EL (cell line): ENCODE measurements at places on chromosomes 16 and 17.

DNA sequence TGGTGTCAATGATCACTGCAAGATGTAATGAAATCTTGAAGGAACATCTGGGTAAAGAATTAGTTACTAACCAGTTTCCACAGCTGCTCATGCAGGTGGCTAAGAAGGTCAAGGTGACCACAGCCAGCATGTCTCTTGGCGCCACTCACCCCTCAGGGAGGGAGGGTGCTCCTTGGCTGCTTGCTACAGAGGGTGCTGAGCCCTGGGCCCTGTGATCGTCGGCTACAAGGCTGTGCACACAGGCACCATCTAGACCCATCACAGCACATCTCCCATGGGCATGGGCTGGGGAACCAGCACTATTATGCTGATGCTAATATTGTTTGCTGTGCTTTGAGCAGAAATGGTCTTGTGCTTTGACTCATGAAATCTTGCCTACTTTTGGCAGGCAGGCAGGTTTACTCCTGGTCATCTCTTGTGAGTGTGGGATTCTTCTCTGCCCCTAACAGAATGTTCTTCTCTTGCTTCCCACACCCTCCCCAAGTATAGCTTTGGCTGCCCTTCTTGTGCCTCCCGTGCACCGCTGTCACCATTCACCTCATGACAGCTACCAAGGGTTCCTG, 36.4 kb downstream of the TXNDC11 start:
- no peak for DNase-seq

DNA sequence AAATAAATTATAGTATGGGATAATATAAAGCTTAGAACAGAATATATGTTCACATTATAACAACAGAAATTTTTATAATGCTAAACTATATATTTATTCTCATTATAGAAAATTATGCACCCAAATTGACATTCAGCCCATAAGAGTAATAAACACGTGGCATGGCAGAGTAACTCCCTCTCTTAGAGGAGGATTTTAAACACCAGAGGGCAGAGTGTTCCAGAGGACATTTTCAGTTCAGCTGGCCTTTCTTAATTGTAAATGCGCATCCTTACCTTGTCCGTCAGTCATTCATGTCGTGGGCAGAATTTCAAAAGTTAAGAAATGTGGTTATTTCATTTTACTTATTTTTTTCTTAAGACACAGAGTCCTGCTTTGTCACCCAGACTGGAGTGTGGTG, 147.1 kb downstream of the TANC2 start:
- DNase-seq, result no peak

- no peak for DNase-seq
Measured at GRCh38 chr16:27390151-27390550, 11.8 kb upstream of the IL21R start.

DNA sequence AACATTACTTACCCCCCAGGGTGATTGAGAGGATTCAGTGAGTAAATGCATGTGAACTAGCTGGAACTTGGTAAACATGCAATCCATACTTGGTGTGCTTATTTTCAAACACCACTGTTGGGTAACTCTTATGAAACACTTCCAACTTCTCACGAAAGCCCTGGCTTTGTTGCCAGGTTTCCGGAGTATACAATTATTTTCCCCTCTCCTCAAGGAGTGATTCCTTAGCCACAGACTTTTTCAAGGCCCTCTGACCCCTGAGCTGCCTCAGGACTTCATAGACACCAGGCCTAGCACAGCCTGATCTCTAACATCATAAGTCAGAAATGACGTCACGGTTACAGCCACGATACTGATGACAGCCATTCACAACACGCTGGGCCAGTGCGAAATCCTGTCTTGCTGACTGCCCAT, 27.6 kb downstream of the HSD17B2 start:
- peak; percentile 6 for DNase-seq

GRCh38 chr17:30961209-30962188, 9.3 kb upstream of the RNF135 start:
- DNase-seq, result no peak

DNA sequence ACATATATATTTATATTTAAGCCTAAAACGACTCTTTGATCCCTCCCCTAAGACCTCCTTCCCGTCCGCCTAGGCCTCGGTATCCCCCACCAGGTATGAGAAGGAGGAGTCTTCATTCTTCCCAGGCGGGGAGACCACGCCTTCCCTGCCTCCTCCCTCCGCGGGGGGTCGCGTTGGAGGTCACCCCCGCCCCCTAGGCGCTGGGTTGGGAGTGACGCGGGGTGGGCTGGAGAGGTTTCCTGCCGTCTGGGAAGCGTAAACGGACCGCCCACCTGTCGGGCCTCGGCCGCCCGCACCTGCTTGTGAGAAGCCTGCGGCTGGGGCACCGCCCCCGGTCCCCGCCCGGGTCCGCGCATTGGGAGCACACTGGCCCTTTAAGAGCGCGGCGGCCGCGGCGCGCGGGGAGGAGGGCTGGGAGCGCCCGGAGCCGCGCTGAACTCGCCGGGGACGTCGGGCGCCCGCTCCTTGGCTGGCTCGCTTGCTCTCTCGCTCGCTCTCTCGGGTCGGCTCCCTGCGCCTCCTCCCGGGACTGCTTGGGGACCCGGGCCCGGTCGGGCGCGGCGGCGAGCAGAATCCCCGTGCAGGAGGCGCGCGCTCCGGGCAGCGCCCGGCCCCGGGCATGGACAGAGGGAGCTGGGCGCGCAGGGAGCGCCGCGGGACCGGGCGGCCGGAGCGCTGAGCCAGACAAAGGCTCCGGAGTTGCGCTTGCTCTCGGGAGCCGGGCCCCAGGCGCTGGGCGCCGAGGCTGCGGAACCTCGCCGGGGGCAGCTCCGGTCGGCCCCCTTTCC, at the start of gene MMP15:
TSS of gene MMP15 (plus strand) at position 404 of the 788 bp plus-strand sequence. CDS start 597 bp downstream, outside the sequence.
- DNase-seq, result peak; percentile 67

GRCh38 chr16:9192746-9193145, 101.3 kb downstream of the HAPSTR1 start:
- DNase-seq, result peak; percentile 15

DNA sequence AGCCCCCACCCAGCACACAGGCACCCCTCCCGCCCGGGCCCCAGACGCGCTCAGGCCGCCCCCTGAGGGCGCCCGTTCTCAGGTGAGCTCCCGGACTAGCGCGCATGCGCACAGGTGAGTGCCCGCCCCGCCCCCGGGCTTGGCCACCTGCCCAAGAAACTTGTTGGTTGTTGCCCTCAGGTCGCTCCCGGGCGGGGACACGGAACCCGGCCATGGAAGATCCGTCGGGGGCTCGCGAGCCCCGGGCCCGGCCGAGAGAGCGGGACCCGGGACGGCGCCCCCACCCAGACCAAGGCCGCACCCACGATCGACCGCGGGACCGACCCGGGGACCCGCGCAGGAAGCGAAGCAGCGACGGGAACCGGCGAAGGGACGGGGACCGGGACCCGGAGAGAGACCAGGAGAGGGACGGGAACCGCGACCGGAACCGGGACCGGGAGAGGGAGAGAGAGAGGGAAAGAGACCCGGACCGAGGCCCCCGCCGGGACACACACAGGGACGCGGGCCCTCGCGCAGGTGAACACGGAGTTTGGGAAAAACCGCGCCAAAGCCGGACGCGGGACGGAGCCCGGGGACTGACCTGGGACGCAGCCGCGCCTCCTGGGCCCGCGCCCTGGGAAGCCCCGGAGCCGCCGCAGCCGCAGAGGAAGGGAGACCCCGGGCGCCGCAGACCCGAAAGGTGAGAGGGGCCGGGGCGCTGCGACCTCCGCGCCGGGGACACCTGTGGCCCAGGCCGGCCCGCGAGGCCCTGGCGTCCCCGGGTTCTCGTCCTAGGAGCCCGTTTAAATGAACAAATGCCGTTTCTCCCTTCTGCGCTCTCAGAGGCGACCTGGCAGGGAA, at the start of gene MARVELD3:
TSS of gene MARVELD3 (plus strand) at position 167 of the 840 bp plus-strand sequence. CDS start at position 213, 46 bp downstream.
- DNase-seq, result no peak

DNA sequence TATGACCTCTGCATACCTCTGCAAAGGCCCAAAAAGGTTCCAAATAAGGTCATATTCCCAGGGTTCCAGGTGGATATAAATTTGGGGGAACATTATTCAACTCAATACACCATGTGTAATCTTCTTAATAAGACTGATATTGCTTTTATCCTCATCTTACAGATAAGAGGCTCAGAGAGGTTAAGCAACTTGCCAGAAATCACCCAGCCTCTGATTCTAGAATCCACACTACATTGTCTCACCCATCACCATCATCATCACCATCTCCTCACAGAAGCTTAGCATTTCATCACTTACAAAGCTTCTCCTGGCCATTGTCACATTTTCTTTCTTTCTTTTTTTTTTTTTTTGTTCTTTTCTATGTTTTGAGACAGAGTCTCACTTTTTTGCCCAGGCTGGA, 15.4 kb upstream of the KIFC3 start:
- no peak for DNase-seq

GRCh38 chr16:67431775-67432505, 1.0 kb downstream of the HSD11B2 start:
- no peak for DNase-seq

GRCh38 chr17:63626551-63627180, 4.4 kb downstream of the MAP3K3 start:
- peak; percentile 55 for DNase-seq

DNA sequence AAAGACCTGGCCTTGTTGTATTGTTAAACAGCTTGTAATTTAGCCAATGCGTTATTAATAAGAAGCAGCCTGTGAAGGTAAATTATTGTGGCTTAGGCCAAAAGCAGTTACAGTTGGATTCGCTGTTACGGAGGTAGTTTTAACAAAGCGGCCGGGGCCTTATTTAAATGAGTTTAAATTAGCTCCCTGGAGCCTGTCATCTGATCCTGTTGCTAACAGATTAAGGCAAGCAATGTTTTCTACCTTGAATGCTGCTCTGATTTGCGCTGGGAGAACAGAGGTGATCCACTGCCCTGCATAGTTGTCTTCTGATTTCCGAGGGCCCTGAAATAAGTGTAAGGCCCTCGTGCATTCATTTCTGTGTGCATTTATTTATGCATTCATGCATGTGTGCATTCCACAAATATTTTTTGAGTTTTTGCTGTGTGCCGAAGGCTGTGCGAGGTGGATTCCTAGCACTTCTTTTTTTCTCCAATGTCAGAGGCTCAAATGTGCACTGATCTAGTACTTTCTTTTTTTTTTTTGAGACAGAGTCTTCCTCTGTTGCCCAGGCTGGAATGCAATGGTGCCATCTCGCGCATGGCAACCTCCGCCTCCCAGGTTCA, 10.9 kb downstream of the SEC14L5 start:
- no peak for DNase-seq

- DNase-seq, result peak; percentile 92
Measured at GRCh38 chr17:42325026-42325425, 36.7 kb downstream of the STAT5A start.

- no peak for DNase-seq
Measured at GRCh38 chr16:28311413-28311812, 19.1 kb downstream of the SBK1 start.

DNA sequence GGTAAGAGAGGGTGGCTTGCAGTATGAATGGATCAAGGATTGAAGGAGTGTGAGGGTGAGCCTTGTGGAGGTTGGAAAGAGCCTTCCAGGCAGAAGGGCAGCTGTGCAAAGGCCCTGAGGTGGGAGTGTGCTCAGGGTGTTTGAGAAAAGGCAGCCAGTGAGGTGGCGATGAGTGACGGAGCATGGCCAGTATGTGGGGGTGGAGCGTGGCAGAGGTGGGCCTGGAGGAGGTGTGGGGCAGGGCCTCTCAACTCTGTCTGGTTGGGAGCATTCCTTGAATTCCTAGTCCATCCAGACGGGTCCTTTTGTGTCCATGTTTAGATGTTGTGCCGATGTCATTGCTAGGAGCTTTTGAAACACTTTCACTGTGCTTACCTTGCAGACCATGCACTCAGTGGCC, 51.3 kb downstream of the EPN2 start:
- peak; percentile 19 for DNase-seq

DNA sequence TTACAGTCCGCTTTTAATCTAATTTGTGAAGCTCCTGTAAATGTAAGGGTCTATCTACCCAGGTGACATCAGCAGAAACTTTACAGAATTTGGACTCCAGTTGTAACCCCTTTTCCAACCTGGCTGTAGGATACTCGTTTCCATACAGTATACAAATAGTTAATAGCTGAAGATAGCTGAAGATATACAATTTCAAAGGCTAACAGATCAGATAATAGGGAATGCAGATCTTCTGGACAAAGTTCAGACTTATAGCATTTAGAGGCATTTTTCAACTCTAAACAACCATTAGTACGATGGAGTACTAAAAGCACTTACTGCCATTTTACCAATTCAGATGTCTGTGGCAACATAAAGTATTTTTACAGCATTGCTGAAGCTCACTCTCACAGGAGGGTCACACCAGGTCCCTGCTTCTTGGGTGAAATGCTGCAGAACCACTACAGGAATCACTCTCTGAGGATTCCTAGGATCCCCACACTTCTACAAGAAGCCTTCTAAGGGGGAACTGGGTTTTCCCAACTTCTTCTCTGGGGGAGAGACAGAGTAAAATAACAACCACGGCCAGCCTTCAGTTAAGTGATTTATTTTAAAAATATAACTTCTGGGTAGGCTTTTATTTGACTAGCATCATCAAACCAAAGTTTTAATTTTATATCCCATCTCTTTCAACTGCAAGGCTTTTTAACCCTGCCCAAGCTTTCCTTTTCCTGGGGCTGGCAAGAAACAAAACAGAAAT, 2.9 kb downstream of the VEZF1 start:
- no peak for DNase-seq

DNA sequence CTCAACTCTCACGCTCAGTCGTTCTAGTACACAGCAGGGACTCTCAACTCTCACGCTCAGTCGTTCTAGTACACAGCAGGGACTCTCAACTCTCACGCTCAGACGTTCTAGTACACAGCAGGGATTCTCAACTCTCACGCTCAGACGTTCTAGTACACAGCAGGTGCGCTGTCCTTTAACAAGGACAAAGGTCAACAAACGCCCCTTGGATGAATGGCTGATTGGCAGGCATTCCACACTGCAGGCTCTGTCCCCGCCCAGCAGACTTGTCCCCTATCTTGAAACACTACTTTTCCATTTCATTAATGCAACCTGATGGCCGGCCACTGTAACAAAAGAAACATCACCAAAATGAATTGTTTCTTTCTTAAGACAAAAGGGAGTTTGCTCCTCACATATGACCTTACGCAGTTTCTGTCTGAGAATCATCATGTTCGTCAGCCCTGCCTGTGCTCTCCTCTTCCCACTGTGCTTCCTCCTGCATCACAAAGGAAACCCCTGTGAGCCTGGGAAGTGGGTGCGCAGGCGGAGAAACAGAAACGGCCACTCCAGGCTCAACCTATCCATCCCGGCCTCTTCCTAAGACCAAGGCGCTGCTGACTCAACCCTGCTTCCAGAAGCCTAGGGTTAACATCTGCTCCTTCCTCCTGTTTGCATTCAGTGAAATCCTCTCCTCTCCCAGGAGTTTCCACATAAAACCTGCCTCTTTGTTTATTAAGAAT, 59.8 kb downstream of the ANKRD11 start:
- no peak for DNase-seq

DNA sequence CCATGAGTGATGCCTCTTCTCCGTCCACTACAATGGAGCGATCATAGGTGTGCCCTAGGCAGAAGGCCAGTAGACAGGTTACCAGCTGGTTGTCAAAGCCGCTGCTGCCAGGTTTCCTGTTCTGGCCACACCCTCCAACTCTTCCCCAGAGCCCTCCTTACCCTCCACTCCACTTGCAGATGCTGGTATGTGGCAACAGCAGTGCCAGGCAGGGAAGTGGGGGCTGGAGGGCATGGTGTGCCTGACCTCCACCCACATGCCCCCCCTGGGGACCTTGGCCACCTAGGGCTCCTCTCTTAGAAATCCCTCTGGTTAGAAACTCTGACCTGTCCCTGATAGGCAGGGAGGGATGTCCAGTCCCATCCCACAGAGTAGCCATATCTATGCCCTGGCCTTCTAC, 1.5 kb downstream of the RRAD start:
- no peak for DNase-seq

GRCh38 chr17:47698749-47699535, 5.0 kb downstream of the TBKBP1 start:
- peak; percentile 53 for DNase-seq
